Naive B cell (primary cell): ENCODE measurements at places on chromosomes 1 and 21.

- H3K27ac ChIP-seq: no peak overlapping the region
- no peak for DNase-seq
- H3K27me3 ChIP-seq: no peaks in the 10 kb centered on the region
- no peaks in the 10 kb centered on the region for H3K4me1 ChIP-seq
- no peak overlapping the region for H3K4me3 ChIP-seq
Measured at GRCh38 chr1:62903982-62904855, 120.3 kb downstream of the ATG4C start.

DNA sequence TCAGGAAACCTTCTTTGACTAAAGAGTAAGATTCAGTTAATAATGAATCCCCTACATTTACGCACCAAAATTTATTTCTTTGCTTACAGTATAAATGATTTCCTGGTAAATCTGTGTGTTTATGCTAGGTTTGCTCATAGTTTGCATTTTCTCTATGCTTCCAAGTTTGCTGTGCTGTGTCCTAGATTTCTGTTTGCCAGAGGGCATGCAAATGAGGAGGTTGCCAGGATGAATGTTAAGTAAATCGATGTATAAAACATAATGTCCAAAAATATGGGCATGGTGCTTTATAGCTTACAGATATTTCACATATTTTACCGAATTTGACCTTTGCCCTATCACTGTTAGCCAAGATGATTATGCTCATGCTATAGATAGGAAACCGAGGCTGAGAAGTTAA lies 63.8 kb downstream of the TBX19 start:
- H3K36me3 ChIP-seq: no peaks in the 10 kb centered on the region
- no peak overlapping the region for H3K27ac ChIP-seq
- DNase-seq: no peak

- H3K27ac ChIP-seq: no peak overlapping the region
- no peaks in the 10 kb centered on the region for H3K4me1 ChIP-seq
- DNase-seq: no peak
- H3K4me3 ChIP-seq: no peak overlapping the region
- no peaks in the 10 kb centered on the region for H3K27me3 ChIP-seq
Measured at GRCh38 chr1:218917656-218918055, 256.0 kb upstream of the LYPLAL1 start.

DNA sequence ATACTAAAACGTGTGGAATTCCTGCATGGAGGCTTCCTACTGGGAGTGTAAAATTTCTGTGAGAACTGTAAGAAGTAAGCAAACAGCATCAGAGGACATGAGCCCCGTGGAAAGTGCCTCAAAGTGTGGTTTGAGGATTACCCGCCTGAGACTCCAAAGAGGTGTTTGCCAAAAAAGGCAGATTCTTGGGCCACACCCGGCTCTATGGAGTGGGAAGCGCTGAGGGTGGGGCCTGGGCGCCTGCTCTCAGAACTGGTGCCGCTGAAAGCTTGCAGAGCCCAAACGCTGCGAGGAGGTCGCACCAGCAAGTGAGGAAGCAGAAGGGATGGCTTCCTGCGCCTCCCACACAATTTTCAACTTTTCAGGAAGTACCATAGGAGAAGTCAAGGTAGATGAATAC lies 43.0 kb upstream of the PSEN2 start:
- no peak overlapping the region for H3K27ac ChIP-seq
- no peak for DNase-seq
- H3K27me3 ChIP-seq: no peaks in the 10 kb centered on the region
